ENCODE measurements at places on chromosomes 1 and 21.

DNA sequence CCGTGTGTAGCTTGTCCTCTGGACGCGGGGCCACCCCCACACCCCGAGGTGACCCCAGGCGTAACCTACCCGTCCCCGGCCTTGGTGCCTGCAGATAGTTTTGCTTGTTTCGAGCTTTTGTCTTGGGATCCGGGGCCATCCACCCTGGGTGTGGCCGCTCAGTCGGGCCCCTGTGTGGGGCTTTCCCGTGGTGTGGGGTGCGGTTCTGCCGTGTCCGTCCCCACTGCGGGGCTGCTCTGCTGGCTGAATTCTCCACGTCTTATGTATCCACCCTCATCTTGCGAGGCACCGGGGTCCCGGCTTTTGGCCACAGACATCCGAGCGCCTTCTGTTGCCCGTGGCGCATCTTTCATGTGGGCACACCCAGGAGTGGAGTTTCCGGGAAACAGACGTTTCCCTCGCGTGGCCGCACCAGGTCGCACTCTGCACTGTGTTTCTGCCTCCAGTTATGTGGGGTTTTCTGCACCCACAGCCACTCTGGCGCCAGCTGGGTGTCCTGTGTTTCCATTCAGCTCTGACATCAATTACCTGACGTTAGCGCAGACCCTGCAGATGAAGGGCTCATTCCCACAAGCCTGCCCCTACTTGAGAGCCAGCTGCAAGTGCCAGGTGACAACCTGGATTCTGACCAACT, 64.9 kb downstream of the PRKCZ start:
- no peak for DNase-seq

DNA sequence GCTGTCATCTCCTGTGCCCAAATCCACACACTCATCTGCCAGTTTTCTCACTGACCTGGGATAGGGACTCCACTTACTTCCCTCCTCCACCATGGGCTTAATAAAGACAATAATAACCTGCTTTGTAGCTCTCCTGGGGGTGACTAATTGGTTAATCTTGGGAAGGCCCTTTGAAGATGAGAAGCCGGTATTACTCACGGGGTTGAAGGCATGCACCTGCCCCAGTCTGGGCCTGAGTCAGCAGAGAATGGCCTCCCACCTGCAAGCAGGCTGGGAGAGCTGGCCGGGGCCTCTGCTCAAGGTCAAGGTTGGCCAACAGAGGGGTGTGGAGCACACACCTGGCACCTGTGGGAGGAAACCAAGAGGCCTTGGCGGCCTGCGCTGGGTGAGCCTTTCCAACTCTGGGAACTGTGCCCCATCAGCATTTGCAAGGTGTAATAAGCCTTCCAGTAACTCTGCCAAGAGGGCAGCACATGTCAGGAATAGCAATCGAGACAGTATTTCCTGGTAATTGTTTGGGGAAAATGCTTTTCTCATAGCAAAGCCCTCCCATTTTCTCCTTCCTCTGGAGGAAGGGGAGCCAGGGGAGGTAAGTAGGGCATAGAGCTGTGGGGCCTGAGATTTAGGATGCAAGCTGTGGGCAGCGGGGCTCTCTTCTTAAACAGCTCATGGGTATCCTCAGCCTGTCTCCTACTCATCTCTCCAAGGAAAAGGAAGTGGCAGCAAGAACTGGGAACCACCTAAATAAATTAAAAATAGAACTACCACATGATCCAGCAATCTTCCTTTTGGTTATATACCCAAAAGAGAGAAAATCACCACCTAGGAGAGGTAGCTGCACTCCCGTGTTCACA, 49.0 kb downstream of the TOMM20 start:
- no peak for DNase-seq

GRCh38 chr1:20137055-20137454, 2.1 kb upstream of the PLA2G2F start:
- no peak for DNase-seq

DNA sequence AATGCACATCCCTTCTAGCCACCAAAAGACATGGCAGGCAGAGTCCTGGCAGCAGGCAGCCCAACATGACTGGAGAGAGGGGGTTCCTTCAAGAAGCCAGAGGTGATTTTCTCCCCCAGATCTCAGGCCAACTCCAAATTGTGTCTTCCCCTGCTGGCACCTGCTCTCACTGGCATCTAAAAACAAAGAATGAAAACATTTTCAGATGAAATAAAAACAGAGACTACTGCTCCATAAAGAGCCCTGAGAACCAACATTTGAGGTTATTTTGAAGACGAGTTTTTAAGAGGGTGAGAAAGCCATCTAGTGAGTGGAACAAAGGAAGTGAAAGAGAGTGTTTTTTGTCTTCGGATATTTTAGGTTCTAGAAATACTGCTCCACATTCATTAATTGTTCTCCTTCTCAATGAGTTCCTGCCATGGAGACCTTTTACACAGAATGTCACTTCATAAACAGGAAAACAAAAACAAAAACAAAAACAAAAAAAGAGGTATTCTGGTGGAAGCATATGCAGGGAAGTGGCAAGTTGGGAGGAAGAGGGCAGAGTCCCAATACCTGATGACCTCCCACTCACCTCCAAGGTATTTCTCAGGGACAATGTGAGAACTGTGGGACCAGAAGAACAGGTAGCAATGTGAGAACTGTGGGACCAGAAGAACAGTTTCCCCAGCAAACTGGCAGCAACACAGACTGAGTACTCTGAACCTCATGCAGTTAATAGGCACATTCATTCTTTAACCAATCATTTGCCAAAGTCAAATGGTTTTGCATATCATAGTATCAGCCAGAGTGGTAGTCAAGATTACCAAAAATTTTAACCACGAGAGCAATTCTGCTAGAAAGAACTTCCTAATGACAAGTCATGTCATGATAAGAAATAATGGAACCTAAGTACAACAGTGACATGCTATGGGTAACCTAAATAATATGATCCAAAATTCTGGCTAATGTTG, 50.0 kb downstream of the KIAA0319L start:
- DNase-seq, result no peak

DNA sequence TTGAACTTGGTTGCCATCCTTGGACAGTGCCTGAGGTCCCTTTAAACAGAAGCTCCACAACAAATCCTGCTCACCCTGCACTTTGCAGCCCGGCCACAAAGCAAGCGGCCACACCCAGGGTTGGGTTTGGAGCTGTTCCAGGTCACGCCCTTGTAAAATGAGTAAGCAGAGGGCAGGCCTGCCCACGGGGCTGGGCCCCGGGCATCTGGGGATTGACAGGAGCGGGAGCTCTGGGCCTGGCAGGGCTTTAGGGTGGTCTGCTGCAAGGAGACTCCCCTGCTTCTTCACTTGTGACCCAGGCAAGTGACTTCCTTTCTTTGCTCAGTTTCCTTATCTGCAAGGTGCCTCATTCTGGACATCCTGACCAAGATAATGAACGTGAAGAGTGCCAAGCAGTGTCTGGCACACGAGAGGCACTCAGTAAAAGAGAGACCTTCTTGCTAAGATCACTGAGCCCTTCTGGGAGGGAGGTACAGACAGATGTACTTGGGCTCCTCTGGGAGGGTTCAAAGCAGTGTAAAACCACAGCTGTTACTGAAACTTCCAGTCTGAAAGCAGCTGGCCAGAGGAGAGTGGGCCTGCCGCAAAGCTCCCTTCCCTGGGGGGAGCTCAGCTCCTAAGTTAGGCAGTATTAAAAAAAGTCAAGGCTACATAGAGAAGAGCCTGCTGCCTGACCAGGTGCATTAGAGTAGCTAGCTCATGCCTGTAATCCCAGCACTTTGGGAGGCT, 2.6 kb downstream of the E2F2 start:
- no peak for DNase-seq

DNA sequence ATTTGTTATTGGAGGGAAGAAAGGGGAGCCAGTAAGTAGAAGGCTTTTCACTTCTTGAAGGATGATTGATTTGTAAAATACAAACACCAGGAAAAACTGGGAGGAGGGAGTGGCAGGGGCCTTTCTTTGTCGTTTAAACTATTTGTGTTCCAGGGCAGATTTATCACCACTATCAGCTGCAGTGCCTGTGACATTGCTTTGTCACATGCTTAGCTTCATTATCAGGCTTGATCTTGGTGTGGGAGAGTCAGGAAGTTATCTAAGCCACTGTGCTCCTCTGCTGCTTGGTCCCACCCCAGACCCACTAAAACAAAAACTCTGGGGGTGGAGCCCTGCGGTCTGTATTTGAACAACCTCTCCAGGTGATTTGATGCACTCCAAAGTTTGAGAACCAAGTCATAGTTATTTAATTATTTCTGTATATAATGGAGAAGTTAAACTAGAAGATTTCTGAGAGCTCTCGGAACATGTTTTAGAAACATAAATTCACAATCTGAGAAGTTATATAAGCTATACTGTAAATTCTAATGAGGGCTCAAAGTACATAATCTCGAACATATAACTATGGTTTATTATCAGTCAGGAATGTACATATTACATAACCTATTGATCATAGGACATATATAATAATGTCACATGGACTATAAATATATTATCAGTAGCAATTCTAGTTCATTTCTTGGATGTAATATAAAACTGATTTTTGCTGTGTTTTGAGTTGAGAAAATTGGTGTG, 87.9 kb downstream of the CDC14A start:
- no peak for DNase-seq

GRCh38 chr1:59638231-59638711, 176.5 kb upstream of the HOOK1 start:
- no peak for DNase-seq

DNA sequence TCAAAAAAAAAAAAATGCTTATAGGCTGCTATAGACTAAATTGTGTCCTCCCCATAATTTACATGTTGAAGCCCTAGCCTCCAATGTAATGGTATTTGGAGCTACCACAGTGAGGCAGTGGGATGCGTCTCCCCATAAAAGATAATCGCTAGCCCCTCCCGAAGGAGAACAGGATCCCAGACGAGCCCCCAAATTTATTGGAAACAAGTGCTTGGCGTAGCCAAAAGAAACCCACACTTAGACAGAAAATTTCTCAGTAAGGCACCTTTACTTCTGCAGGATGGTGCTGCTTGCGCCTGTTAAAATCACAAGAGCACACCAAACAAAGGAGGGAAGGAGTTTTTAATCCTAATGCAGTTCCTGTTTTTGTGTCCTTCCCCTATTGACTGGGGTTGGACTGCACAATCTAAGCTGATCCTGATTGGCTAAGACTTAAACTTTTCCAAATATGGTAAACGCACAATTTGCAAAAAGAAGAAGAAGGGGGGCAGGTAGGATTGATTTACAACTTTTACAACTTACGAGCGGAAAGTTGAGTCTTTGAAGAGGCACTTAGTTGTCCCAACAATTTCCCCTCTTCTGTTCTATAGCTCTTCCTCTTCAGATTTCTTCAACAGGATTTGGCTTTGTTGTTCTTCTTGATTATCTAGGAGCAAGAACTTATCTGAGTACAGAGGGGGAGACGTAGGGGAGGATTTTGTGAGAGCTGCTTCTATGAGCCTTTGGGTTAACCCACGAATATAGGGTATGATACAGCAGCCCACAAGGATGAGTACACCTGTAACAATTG, 3.0 kb upstream of the IPP start:
- no peak for DNase-seq

All from cortex of kidney (tissue), 1 donor.